Ovary (tissue), 10 donors: ENCODE measurements at places on chromosomes 6 and 20. TPM values are rescaled to one million over a fixed set of nuclear protein-coding genes. Genes with fewer than 3 reads are reported as not detected.

BNIP5 gene
- not detected for polyA plus RNA-seq

KCNQ5 gene
- 0.02 TPM for polyA plus RNA-seq

SOX18 gene
- polyA plus RNA-seq: 12.0 TPM

HSPA12B gene
- polyA plus RNA-seq: 14.3 TPM

PMEPA1 gene
- 14.6 TPM for polyA plus RNA-seq

APOM gene
- 1.5 TPM for polyA plus RNA-seq

CARMIL1 gene
- 13.3 TPM for polyA plus RNA-seq

CST9L gene
- polyA plus RNA-seq: not detected

EIF2S2 gene
- 30.2 TPM for polyA plus RNA-seq

MLN gene
- polyA plus RNA-seq: not detected

HS3ST5 gene
- not detected for polyA plus RNA-seq

ADTRP gene
- 0.12 TPM for polyA plus RNA-seq

CST5 gene
- polyA plus RNA-seq: not detected

HDGFL1 gene
- polyA plus RNA-seq: 0.10 TPM
